ENCODE measurements at places on chromosomes 3 and 15.
A peak's percentile ranks its signal among the peaks of the same experiment; 100 is the strongest.

DNA sequence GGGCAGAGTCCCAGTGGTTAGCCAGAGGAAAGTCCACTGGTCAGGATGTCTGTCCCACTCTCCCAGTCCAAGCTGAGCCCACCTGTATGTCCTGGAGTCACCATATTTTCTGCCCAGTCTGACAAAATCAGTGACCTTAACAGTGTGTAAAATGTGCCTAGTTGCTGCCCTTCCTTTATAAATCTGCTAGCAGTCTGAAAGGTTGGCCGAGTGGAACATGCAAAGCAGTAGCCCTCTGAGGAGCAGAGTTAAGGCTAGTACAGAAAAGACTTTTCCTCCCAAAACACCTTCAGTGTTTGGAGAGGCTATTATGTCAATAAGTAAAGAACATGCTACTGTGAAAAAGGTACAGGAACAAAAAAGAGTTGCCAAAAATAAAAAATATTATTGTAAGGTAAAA, 15.3 kb downstream of the TTC21A start:
- DNase-seq, result no peak

- no peak for DNase-seq
These were observed 5.4 kb upstream of the FBN1 start for GRCh38 chr15:48650931-48651330.

GRCh38 chr3:134643150-134643675, 7.6 kb downstream of the KY start:
- no peak for DNase-seq

GRCh38 chr15:66080717-66081398, 172.7 kb downstream of the MEGF11 start:
- no peak for DNase-seq

DNA sequence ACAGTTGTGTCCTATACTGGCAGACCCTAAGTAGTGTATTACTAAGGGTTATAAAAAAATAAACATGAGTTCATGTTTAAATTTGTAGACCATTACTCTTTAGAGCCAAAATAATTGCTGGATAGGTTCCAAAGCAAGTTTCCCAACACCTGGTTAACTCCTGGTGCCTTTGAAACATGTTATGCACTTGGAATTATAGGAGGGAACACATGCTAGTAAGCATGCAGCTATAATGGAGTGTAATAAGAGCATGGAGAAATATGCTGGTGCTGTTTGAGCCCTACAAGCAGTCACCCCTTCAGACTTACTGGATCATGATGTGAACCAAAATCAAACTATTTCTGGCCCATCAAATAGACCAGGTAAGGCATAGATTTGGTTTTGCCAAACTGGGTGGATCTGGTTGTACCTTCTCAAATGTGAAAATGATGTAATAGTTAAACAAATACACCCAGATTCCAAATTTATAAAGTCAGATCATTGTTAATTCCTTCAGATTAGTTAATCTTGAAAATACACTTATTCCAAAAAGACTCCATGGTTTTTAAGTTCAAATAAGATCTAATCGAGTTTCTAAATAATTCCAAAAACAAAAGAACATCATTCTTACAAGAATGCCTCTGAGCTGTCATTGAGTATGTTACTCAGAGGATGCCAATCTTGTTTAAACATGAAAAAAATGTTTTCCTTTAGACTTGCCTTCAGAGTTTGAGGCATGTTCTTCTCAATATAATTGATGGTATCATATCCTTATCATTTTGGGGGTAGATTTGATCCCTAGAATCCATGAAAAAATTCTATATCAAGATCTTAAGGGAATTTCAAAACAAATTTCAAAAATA, 69.3 kb downstream of the LRRC28 start:
- DNase-seq, result no peak

DNA sequence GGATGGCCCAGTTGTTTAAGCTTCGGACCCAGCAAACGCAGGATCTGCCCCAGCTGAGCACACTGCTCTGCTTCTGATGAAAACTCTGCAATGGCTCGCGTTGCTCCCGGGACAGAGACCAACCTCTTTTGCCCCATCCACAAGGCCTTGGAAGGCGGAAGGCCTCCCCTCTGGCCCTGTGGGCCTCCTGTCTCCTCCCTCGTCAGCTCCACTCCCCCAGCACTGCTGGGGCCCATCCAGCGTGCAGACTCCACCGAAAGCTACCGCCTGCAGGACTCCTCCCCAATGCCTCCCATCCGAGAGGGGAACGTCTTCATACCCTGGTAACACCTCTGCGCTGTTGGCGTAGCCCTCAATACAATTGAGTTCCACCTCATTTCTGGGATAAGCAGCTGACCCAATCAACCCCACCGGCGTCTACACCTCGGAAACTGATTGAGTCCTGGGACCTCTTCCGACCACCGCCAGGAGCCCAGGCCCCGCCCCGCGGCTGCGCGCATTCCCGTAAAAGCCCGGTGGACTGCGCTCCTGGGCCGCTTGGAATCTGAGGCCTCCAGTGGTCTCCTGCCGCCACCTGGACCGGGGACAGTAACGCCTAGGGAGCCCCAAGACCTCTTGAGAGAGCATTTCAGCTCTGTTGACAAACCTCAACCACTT, at the start of gene PRR23E:
PRR23E (plus strand) TSS at position 556 of the 657 bp plus-strand sequence. CDS start 3,555 bp downstream, outside the sequence.
- no peak for DNase-seq

- DNase-seq, result no peak
These were observed 1.0 kb downstream of the TSC22D2 start for GRCh38 chr3:150409125-150409511.

DNA sequence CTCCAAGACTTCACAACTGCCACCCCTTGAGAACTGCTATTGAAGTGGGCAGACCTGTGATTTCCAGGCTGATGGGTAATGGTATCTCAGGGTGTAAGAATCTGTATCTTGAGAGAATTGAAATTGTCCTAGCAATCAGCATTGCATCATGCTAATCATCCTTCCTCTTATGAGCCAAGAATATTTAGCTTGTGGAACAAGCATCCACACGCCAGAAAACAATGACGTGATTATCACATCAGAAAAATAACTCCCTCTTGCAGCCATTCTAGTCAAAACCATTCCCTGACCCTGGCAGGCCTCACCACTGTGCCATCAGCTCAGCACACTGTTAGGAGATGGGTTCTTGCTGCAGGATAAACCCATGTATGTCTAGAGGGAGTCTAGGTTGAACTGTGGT, 6.7 kb downstream of the BCL2L10 start:
- no peak for DNase-seq

DNA sequence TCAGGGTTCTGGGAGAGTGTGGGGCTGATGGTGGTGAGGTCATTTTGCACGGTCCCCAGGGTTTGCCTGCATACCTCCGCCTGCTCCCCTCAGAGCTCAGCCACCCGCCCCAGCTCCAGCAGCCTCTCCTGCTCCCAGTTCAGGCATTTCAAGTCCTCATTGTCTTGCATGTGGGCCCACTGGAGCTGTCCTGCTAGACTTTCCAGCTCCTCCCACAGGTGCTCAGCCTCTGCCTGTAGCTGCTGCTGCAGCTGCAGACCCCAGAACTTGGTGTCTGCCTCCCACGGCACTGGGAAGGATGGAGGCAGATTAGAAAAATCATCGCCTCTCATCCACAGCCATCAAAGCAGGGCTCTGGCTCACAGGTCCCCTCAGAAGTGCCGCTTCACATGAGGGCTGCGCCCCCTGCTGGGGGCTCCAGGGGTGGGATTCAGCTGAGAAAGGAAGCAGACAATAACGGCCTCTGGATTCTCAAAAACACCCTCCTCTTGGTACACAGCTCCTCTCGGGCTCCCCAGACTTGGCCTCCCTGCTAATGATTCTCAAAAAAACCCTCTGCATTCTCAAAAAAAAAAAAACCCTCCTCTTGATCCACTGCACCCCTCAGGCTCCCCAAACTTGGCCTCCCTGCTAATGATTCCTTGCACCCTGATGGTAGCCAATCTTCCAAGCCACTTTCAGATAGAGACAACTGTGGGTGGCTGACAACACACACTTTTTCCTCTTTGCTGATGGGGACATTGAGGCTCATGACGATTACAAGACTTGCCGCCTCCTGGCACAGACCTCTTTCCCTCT, 89.3 kb upstream of the C2CD4B start:
- peak; percentile 59 for DNase-seq

DNA sequence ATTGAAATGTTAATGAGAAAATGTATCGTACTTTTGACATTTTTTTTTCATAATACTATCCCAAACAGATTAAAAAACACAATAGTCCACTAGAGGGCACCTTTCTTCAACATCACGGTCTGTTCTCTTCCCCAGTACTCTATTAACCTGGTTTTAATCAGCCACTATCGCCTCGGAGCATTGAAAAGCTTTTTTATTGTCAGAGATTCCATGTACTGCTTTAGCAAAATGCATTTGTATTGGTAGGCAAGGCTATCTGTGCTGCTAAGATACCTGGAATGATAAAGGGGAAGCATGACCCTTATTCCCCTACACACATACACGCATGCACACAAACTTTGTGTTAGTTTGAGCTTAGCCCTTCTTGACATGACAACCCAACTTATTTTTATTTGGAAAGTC, 160.1 kb upstream of the IL12A start:
- DNase-seq, result no peak

DNA sequence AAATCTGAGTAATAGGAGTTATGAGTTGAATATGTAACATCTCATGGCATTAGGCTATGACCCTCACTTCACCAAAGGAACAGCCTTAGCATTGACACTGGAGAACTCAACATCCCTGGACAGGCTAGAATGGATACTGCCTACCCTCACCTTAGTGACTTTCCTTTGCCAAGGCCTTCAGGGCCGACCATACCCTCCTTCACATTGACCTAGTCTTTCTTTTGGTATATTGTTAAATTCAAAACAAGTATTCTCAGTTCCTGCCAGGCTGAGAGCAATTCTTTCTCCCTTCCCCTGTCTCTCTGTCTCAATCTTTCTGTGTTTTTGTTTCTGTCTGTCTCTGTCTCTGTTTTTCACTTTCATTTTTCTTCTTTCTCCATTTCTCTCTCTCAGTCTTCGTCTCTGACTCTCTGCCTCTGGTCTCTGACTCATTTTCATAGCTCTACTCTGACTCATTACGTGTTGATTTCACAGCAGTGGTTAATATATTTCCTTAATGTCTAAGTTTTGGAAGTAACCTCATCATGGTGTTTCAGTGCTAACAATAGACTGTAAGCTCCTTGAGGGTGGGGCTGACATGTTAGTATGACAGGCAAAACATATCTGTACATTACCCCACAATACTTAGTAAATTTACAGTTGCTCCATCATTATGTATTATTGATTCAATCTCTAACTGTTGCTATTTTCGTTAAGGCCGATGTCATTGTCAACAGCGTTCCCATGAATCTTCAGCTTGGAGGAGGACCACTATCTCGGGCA, 32.5 kb downstream of the PARP15 start:
- DNase-seq, result no peak

GRCh38 chr15:81954158-81954783, 91.5 kb downstream of the MEX3B start:
- no peak for DNase-seq

DNA sequence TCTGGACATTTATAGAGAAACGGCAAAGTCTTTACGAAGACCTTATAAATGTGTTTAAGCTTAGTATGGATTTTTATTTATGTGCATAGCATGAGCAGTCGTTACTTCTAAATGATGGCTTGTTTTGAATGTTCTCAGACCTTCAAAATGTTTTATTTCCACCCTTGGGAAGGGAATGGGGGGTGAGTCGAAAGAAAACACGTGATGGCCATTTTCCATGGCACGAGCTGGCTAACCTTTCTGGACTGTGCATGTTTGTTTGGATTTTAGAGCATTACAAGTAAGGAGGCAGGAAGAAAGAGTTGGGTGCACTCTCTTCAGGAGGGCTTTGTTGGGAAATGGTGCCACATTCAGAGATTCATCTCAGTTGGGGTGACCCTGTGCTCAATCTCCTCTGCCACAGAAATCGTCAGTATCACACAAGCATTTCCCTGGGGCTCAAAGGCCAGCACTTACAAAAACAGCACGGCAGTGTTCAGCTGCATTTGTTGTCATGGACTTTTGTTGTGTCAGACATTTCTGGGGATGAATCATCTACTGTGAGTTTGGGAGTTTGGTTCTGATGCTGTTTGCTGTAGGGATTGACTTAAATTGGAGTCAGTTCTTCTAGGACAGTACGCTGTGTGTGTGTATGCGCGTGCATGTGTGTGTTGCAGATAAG, 52.3 kb upstream of the ADAMTS9 start:
- no peak for DNase-seq

DNA sequence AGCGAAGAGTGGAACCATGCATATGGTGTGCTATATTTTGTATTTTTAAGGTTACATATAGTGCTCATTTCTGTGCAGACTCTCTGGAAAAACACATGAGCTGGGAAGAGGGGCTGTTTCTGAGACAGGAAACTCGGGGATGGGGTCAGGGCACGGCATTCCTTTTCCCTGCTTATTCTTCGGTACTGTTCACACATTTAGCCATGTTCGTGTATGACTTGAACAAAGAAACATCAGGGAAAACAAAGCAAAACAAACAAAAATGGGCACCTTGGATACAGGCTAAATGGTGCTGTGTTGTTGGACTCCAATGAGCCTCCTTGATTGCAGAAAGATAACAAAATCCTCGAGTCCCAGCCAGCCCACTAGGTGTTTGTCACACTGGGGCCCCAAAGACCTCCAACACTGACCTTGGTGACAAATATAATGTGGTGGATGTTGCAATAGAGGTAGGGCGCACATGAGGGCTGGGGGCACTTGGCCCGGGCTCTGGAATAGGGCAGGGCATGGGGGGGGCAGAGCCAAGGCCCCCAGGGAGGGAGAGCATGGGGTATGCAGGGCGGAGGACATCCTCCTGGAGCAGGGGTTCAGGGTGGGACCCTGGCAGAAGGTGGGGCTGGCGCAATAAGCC, 19.3 kb downstream of the DNASE1L3 start:
- no peak for DNase-seq

DNA sequence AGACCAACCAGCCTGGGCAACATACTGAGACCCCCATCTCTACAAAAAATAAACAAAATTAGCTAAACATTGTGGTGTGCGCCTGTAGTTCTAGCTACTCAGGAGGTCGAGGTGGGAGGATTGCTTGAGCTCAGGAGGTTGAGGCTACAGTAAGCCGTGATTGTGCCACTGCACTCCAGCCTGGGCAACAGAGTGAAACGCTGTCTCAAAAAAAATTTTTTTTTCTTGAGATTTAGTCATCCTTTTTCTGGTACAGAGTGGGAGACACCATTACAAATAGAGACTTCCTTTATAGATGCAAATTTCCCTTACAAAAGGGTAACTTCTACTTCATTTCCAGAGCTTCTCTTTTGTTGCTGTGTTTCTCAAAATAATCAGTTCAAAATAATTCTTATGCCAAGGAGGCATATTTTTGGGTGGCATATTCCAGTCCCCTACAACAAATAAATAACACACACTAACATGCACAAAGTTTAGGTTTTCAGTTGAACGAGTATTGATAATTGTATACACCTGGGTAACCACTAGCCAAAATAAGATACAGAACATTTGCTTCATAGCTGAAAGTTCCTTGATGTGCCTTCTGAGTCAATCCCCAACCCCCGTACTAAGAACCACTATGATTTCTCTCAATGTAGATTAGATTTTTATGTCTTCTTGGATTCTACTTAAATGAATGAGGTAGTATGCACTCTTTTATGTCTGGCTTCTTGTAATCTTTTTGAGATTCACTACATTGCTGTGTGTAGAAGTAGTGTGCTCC, 248.9 kb upstream of the PROK2 start:
- DNase-seq, result no peak

GRCh38 chr3:120730576-120731542, 11.5 kb downstream of the RABL3 start:
- DNase-seq, result no peak

GRCh38 chr15:62616746-62617145, 425.8 kb upstream of the TPM1 start:
- DNase-seq, result no peak
